ENCODE measurements at places on chromosomes 2 and 18.

GRCh38 chr2:23772056-23772455 is 154.9 kb downstream of the ATAD2B start:
- DNase-seq, result no peak

GRCh38 chr18:51417643-51418483 is 220.4 kb upstream of the MEX3C start:
- no peak for DNase-seq

DNA sequence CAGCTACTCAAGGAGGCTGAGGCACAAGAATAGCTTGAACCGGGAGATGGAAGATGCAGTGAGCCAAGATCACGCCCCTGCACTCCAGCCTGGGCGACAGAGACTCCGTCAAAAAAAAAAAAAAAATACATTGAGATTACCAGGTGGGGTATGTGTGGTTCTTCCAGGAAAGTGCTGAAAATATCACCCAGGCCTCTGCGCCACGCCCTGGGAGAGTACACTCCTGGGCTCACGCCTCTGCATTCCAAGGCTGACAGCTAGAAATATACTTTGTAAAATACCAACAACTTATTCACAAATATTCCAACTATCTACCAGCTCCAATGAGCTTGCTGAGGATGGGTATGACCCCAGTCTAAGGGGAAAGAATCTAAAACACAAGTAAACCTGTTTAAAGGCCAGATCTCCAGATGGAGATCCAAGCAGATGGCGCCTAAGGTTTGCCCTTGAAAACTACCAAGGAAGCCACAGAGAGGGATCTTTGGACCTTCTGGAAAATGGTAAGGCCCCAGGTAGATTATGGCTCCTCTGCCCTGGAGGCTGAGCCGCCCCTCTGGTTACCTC is 21.6 kb upstream of the B3GNT7 start:
- DNase-seq, result no peak

- no peak for DNase-seq
Observed at GRCh38 chr2:110871637-110872036, 139.3 kb downstream of the ACOXL start.

GRCh38 chr2:102520009-102520408 is 47.0 kb downstream of the SLC9A4 start:
- no peak for DNase-seq

DNA sequence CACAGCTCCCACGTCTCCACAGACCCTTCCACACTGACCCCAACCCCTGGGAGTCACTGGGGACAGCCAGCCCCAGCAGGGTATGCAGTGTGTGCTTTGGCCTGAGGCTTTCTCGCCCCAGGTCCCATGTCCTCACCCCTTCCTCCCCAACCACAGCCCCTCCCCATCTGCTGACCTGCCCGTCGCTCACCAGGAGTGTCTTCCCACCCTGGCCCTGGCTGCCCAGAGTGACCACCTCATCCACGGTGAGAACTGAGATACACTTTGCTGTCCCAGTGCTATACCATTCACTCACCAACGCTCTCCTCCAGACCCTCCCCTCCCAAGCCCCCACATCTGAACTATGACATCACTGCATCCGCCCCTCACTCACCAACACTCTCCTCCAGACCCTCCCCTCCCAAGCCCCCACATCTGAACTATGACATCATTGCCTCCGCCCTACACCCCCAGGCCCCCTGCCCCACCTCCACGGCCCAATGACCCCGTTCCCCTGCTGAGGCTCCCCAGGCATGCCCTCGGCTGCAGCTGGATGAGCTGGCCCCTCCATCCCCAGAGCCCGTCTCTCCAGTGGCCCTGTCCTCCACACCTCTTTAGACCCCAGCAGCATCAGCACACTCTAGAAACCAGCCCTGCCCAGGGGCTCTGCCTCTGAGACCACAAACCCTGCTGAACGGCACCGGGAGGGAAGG is 55.2 kb downstream of the ANKMY1 start:
- DNase-seq, result no peak

- no peak for DNase-seq
Observed at GRCh38 chr18:47771922-47772321, 158.5 kb downstream of the SMAD2 start.

GRCh38 chr2:88131201-88131998 is 3.5 kb upstream of the FABP1 start:
- no peak for DNase-seq

DNA sequence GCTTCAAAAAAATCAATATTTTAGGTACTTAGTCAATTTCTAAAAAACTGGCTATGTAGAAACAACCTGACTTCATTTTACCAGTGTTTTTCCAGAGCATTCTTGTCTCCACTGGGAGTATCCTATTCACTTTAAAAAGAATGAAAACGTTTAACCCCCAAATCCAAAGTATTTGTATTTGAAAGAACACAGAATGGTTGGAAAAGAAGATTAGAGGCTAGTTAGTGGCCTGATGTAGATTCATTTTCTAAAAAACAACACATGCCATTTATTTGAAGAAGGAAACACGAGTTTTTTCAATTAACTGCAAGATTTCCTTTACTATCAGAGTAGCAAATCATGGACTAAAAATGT is 74.6 kb downstream of the PLEKHM3 start:
- no peak for DNase-seq

GRCh38 chr2:27356056-27356381 is 545 bp downstream of the GTF3C2 start:
- DNase-seq, result no peak

- no peak for DNase-seq
Observed at GRCh38 chr2:235756491-235756890, 262.6 kb downstream of the AGAP1 start.

- DNase-seq, result no peak
Observed at GRCh38 chr2:84800194-84800805, 80.6 kb downstream of the TRABD2A start.

DNA sequence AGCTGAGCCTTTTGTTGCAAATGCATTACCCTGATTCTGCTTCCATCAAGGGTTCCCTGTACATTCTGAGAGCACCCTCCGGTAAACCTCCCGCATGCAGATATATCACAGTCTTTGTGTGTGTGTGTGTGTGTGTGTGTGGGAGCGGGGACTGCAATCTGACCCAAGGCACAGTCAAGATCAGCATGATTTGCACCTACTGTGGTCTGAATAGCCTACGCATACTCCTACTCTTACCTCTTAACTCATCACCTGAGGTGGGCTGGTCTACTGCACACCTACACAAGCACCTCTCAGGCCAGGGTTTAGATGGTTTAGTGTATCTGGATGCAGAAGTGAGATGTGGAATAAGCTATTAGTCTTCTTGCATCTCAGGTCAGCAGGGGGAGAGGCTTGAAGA is 174.6 kb downstream of the FSHR start:
- no peak for DNase-seq

DNA sequence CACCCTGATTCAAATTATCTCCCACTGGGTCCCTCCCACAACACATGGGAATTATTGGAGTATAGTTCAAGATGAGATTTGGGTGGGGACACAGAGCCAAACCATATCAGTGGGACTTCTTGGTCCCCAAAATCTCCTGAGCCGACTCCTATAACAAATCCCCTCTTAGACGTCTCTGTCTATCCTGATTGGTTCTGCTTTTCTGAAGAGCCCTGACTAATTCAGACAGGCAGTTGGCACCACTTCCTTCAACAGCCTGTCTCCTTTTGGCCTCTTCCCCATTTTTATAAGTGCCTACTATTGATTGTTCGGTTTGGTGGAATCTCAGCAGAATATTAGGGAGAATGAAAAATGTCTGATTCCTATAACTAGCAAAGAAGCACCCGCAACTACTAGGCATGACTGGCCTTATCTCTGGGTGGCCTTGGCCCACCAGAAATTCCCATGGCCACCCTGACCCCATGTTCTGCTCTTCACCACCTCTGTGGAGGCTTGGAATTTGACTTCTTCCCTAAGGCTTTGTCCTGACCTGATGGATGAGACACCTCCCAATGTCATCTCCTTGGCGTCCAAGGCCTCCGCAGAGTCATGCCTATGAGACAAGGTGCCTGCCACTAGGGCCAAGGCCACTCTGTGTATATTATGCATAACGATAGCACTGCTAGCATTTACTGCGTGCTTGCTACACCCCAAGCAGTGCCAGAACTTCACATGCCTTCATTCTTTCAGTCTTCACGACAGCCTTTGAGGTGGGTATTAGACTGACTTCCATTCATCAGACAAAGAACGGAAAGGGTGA is 218.9 kb upstream of the COPS8 start:
- no peak for DNase-seq

GRCh38 chr2:177256695-177257094 is 7.8 kb downstream of the NFE2L2 start:
- DNase-seq, result no peak

GRCh38 chr2:203400805-203401585 is 72.8 kb downstream of the ABI2 start:
- DNase-seq, result no peak

- no peak for DNase-seq
Observed at GRCh38 chr2:171587567-171587966, 65.3 kb downstream of the CYBRD1 start.
